Astrocyte of the cerebellum (primary cell): ENCODE measurements at places on chromosomes 3 and 15.

GRCh38 chr3:99330924-99331532 lies 307.4 kb upstream of the COL8A1 start:
- DNase-seq: no peak

DNA sequence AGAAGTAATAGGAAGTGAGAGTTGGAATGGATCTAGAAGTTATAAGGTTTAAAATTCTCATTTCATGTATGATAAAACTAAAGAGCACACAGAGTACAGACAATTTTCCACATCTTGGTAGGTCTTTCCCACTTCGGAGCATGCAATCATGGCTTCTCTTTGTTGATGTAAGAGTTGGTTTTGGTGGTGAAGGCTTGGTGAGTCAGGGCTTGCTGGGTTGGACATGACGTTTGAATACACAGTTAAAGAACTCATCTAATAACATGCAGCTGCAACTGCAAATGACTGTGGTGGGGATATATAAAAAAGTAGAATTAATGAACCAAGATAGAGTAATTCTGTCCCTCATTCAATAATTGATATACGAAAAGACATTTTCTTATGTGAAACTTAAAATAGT lies 39.5 kb upstream of the GRM7 start:
- no peak for DNase-seq

DNA sequence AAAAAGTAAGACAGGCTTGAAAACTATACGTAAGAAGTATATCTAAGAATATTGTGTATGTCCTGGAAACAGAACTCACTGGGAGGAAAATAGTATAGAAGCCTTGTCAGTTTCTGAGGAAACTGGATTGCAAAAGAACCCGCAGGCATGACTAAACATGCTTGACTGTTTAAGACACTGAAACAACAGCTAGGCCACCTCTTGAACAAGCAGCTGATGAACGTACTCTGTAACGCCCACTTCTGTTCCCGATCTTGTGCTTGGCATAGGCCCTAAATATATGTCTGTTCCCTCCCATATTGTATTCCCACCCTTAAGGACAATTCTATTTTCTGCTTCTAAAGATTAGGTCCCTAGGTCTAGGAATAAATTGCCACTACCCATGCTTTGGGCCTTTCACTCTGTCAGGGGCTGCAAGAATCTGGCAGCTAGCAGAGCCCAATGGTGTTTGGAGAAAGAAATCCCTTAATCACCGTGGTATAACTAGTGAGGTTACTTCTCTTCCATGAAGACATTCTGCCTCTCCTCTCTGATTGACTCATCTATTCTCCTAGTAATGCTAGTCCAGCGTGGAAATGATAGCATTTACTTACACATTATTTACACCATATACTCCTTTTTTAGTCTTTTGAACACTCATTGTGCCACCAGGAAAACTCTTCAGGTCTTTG lies 46.2 kb downstream of the CD200 start:
- DNase-seq: no peak

- peak; percentile 85 for DNase-seq
Measured at GRCh38 chr3:115834068-115834467, 210.8 kb downstream of the GAP43 start.

DNA sequence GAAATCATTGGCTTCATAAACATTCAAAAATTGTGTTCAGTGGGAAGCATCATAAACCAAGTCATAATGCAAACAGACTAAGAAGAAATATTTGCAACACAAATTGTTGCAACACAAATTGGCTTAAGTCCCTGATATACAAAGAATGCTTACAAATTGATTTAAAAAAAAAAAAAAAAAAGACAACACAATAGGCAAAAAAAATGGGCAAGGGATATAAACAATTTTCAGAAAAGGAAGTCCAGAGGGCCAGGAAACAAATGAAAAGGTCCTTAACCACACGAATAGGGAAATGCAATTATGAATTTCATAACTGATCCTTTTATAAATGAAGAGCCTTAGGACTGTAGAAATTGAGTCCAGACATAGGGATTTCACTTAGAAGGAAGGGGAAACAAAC lies 98.9 kb downstream of the LRRK1 start:
- no peak for DNase-seq

- no peak for DNase-seq
Measured at GRCh38 chr3:133895208-133896001, at the start of gene RAB6B. Gene RAB6B (minus strand): TSS chr3:133895882. CDS start chr3:133895466, 416 bp downstream.

GRCh38 chr3:127493924-127494646 lies 96.4 kb downstream of the TPRA1 start:
- DNase-seq: no peak

DNA sequence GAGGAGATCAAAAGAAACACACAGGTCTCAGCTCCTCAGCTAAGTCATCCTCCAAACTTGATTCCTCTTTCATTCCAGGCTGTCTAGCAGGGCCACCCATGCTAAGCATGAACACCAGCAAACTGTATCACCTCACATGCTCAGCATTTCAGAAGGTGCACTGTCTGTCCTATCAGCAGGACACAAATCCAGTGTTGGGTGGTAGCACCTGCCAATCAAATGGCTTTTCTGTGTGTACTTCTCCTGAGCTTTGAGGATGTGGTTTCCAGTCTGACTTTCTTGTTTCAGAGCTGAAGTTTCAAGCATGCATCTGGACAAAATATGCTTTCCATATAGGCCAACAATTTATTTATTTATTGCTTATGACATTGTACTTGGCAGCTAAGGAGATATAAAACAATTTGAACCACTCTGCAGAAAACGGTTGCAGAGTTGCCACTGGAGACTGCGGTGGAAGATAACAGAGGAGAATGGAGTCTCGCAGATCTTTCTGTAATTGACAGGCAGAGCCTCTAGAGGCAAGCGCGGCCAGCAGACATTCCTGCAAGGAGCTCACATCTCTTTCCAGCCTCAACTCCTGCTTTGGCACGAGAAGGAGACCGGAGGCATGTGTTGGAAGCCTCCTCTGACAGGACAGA lies 167.1 kb upstream of the WNT5A start:
- no peak for DNase-seq

- DNase-seq: no peak
Measured at GRCh38 chr15:91255670-91256192, 155.7 kb downstream of the SV2B start.
